ENCODE measurements at places on chromosomes 2 and 18.

DNA sequence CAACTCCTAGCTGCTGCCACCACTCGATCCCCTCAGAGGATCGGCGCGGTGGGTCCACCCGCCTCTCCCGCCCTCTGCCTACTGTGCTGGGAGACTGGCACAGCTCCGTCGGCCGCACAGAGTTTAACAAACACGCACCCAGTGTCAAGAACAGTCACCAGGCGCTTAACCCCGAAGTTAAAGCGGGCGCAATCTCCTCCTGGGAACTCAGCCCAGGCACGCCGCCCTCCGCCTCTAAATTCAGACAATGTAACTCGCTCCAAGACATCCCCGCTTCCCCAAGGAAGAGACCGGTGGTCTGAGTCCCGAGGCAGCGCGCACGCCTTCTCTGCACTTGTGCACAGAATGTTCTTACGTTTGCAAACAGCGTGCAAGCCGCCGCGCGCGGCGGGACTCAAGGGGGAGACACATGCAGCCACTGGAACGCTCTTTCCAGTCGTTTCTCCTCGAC lies 533 bp downstream of the CXCR4 start:
- DNase-seq = peak; percentile 48

GRCh38 chr2:206423147-206423546 lies 20.2 kb upstream of the ADAM23 start:
- no peak for DNase-seq

DNA sequence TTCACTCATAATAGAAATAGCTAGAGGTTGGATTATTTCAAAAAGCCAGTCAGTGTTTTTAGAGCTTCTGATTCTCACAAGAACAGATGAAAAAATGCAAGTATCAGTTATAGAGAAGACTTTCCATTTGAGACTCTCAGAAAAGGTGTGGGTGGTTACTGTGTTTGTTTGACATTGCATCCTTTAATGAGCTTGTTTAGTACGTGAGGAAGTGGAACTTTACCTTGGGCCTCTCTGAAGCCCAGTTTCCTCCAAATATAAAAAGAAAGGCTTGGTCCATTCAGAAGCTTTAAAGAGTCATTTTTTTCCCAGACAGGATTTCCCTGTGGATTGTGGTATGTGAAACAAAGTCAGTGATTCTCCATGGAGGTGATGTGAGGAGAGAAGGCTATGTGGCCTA lies 89.9 kb upstream of the RANBP2 start:
- no peak for DNase-seq

DNA sequence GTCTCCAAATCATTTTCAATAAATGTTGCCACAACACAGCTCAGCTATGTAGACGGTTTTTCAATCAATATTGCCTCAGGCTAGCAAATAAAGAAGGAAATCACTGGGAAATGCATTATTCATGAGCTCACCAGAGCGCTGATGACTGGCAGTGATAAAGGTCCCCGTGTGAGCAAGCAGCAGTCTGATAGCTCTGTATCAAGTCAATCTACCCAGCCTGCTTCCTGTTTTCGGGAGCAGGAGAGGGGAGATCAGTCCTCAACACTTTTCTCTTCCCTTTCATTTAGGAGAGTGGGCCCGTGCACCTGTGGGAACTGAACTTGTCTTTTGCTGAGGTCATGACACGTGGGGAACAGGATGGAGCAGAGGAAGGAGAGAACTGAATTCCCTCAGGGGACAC lies 253.9 kb upstream of the SIX2 start:
- no peak for DNase-seq

DNA sequence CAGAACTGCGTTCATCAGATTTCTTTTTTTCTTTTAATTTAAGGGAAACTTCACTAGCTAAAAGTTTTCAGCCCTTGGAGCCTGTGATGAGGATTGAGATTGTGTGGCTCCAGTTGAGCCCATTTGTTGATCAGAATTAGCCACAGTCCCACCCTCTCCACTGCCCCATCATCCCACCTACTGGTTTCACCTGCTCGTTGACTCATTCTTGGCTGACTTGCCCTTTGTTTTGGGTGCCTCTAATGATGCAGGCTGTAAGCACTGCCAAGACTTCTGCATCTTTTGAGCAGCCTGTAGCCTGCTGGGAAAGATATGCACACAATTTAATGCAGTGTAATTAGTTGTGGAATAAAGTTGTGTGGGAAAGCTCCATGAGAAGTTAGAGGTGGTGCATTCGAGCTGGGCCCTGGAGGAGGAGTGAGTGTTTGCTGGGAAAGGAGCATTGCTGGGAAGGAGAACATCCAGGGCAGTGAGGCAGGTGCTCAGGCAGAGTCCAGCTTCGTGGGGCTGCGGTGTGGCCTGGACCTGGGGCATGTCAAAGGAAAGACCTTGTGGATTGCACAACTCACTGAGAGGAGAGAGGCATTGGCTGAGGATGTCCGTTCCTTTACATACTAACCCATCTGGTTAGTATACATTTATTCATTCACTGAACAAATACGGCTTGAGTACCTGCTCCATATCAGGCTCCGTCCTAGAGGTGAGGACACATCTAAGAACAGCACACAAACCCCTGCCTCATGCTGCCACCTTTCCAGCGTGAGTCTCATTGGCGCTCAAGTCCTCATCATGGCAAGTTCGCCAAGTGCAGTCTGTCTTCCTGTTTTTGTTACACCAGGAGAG lies 18.2 kb downstream of the ASPRV1 start:
- DNase-seq = no peak

- no peak for DNase-seq
Measured at GRCh38 chr2:37349231-37349860, 4.9 kb downstream of the QPCT start.

- no peak for DNase-seq
Measured at GRCh38 chr2:207284556-207285472, 119.1 kb upstream of the KLF7 start.

DNA sequence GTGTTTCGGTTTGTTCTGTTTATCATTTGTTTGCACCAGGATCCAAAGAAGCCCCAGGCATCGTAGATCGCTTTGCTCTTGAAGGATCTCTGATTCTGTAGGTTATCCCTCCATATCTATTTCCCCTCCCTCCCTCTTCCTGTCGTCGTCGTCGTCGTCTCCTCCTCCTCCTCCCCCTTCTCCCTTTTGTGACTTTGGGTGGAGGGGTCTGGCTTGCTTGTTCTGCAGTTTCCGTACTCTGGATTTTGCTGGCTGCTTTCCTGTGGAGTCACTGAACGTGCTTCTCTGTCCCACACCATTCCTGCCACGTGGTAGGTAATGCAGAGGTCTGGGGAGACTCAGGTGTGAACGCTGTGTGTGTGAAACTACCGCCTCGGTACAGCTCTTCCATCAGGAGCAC lies 225.0 kb downstream of the LDLRAD4 start:
- DNase-seq = no peak

GRCh38 chr2:232321156-232321816 lies 57.3 kb upstream of the ALPP start:
- no peak for DNase-seq

GRCh38 chr2:240453461-240454105 lies 18.1 kb downstream of the GPC1 start:
- no peak for DNase-seq

- no peak for DNase-seq
Measured at GRCh38 chr18:64090876-64091275, 58.0 kb downstream of the LINC00305 start.
